ENCODE measurements at places on chromosomes 11 and 22.

DNA sequence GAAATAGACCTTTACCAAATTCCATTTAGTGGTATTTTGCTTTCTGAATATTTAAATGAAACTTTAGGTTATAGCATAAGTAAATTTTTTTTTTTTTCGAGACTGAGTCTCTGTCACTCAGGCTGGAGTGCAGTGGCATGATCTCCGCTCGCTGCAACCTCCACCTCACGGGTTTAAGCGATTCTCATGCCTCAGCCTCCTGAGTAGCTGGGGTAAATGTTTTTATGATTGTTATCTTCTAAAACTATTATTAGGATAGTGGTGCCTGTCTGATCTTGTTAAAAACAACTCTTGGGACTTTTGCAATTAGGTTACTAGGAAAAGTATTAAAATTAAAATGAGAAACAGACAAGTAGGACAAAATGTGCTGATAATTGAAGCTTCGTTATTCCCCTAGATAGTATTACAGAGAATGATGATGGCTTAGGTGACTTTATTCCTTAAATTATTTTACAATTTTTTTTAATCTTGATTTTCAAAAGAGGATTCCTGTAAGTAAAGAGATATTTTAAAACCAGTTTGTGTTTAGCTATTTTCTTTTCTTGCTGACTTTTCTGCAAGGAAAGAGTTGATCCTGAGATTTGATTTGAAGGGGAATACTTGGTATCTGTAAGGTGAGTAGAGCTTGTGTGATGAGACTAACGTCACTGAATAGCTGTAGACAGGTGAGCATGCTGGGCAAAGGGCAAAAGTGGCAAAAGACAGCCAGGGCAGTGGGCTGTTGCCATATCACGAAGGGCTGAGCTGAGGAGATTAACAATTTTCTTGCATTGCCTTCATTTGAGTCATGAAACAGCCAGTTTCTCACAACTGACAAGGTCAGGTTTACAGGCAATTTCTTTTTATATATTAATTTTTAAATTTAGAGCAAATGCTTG lies 20.8 kb downstream of the CRKL start:
- DNase-seq: no peak

- no peak for DNase-seq
These were observed 111.1 kb downstream of the NCAM1 start for GRCh38 chr11:113072237-113072858.

DNA sequence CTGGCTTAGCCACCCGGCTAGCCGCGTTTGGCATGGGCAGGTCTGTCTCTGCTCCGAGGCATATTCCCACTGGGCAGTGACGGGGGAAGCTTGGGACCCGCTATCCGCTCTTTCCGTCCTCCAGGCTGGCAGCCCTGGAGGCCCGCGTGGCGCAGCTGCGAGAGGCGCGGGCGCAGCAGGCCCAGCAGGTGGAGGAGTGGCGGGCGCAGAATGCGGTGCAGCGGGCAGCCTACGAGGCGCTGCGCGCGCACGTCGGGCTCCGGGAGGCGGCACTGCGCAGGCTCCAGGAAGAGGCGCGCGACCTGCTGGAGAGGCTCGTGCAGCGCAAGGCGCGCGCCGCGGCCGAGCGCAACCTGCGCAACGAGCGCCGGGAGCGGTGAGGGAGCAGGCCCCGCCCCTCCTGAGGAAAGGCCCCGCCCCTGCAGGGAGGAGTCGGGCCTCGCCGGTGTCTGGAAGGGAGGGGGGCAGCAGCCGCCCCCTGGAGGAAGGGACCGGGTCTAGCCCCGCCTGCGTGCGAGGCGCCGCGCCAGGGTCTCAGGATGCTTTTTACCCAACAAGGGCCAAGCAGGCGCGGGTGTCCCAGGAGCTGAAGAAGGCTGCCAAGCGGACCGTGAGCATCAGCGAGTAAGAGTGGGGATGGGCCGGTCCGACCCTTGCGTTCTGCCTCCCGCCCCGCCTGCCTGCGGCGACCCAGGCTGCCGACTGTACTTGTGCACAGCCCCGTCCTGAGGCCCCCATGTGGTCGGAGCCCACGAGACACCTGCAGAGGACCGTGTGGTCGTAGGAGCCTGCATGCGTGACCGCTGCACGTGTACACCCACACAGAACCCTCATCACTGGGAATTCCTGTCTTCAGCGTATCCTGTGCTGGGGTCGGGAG lies 7.9 kb downstream of the ATG16L2 start:
- DNase-seq: peak; percentile 61

- no peak for DNase-seq
These were observed 119.7 kb downstream of the CWF19L2 start for GRCh38 chr11:107337917-107338316.

- DNase-seq: no peak
These were observed 113.4 kb downstream of the TRPC6 start for GRCh38 chr11:101470419-101470818.

GRCh38 chr11:45473341-45473895 lies 187.3 kb upstream of the SYT13 start:
- DNase-seq: no peak
